ENCODE measurements at places on chromosomes 4 and X. TPM values are rescaled to one million over a fixed set of nuclear protein-coding genes. Genes with fewer than 3 reads are reported as not detected.

DNA sequence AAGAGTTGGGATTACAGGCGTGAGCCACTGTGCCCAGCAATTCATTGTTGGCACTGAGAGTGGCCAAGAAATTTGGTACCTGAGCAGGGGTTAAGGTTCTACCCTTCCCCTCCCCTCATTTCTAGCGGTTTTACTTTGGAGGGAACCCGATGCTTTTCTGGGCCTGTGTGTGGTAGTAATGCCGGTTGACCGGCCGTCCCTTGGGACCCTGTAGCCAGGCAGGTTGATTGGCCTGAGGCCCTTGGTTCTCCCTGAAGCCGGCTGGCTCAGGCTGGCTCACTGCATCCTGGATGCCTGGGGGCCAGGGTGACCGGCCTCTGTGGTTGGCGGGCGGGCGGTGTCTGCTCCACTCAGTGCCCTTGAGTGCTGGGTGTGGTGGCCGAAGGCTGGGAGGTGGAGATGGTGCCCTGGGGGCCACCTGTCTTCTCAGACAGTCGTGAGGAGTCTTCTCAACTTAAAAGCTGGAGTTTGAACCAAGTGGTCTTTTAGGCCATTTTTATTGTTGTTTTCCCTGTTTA lies 45.6 kb downstream of the RGS12 start:
- no peak for DNase-seq

GRCh38 chr4:28226962-28227361 lies 1366.3 kb downstream of the STIM2 start:
- DNase-seq, result no peak

DNA sequence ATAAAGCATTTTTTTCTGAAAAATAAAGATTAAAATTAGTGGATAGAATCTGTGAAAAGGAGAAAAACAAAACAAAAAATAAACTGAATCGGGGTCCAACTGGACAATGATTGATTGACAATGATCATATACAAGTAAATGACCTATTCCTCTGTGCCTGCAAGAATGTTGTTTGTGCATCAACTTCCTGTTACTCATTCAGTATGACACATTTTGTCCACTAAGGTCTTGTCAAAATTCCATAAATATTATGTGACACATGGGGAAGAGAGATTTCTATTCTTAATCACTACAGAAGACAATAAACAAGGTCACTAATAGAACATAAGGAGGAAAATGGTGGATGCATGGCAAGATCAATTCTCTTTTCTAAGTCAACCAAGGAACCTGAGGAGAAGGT lies 54.9 kb downstream of the F8 start:
- DNase-seq, result no peak

DNA sequence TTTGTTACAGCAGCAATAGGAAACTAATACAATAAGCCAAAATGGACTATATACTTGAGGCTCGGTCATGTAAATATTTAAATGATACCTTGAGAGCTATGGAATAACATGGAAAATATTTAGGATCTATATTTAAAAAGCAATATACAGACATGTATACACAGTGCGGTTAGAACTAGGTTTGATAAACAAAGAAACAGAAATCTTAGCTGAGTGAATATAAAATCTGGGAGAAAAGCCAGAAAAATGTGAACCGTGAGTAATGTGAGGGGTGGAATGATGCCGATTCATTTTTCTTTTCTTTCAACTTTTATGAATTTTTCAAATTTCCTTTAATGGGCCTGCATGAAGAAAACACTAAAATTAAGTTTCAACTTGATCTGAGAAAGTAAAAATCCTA lies 104.1 kb downstream of the ATXN3L start:
- DNase-seq, result no peak

DNA sequence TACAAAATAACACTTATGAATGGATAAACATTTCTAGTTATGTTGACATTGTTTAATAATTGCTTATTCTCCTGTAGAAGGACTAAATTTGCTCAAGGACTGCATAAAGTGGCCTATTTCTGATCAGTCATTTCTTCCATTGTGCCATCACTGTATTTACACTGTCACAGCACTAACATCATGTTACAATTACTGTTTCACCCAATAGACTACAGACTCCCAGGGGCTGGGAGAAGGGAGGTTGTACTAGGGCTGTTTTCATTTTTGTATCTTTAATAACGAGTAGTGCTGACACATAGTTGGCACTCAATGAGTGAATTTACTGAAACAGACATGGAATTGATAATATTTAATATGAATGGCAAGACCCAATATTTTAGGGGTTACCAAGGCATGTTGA lies 139.5 kb downstream of the SLC10A7 start:
- DNase-seq, result no peak

DNA sequence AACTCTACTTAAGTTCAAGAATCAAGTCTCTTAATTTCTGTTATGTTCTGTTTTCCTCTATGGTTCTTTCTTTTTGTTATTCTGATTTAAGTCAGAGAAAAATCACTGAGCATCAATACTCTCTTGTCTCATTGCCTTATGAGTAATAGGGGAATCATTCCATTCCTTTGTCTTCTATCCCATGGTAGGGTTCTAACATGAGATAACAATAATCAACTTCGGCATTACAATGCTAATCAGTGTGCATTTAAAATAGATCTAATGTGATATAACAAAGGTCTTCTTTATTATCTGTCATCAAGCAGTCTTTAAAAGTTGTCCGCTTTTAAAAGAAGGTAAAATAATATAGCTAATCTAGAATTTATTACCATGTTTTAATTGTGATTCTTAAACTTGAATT lies 446.9 kb downstream of the IL15 start:
- DNase-seq, result no peak

DNA sequence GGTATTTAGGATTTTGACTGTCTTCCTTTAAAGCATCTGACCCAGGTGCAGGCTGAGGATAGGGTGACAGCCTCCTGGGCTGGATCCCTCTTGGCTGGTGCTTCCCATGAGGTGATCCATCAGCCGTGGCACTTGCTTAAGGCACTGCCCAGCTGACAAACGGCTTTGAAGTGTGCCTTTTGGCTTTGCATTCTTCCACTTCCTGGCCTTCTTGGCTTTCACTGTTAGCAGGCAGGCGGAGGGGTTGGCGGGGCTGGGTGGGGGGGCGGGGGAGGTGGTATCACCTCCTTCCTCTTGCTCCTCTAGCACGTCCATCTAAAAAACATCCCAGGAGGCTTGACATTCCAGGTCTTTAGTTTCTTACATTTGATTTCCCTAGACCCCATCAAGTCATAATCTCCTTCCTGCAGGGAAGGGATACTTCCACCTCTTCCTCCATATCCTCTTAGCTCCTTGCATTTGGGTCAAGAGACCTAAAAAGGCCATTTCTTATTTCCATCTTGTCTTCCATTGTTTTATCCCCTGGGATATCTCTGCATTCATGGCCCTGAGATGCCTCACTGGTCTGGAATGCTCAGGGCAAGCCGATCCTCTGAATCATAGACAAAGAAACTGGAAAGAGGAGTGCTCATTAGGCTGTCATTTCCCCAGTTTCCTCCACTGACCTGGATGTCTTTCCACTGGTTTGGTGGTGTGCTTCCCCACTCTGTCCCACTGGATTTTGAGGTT lies 11.3 kb upstream of the APLN start:
- no peak for DNase-seq

- DNase-seq, result no peak
Measured at GRCh38 chrX:152658302-152658701, 20.6 kb downstream of the GABRQ start.

DNA sequence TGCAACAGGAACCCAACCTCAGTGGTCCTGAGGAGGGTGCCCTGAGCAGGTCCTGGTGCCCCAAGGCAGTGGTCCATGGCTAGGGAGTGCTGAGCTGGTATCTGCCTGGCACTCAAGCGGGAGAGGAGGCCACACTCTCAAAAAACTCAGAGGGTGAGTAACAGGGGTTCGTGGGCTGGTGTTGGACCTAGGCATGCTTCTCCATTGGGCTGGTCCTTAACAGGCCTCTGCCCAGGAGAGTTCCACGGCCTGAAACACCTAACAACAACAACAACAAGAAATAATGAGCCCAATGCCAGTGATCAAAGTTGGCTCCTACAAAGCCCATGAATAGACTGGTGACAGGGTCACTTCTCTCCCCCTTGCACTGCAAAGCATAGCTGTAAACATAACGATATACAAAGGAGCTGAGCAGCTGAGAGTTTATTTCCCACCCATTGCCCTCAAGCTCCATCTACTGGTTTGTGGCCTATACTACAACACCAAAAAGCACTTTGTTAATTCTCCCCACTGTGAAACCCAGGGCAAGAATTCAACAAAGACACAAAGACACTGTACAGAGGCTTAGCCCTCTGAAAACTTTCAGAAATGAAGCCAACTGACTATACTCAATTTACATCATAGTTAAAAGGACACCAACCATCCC lies 736.1 kb upstream of the ADGRL3 start:
- no peak for DNase-seq

- DNase-seq, result peak; percentile 83
Measured at GRCh38 chr4:76306882-76307659, 538 bp downstream of the STBD1 start.

DNA sequence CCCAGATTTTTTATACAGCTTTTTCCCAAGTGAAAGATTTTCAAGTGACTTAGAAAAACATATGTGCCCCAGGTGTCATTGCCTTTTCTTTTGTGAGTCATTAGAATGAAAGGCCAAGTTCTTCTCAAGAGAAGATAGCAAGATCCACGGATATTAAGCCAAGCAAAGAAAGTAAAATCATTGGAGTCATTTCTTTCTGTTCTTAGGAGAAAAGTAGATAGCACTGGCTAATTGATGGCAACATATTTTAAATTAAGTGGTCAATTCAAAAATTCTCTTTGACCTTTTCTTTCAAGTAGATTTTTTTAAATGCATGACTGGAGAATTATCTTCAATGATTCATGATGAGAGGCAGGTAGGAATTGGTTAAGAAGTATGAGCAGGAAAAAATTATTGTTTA lies 94.4 kb downstream of the HHIP start:
- no peak for DNase-seq

GRCh38 chr4:117421706-117422105 lies 336.3 kb upstream of the TRAM1L1 start:
- no peak for DNase-seq

- DNase-seq, result no peak
Measured at GRCh38 chr4:165855191-165855590, 17.8 kb upstream of the TLL1 start.

GRCh38 chrX:46260499-46260898 lies 284.7 kb downstream of the ZNF674 start:
- DNase-seq, result no peak

The ETNPPL gene
- total RNA-seq, result not detected

The TMSB15C gene
- total RNA-seq, result 2.6 TPM

The RASL11B gene
- total RNA-seq, result 0.26 TPM

The RAI2 gene
- total RNA-seq, result 20.7 TPM

The P2RY4 gene
- 1.3 TPM for total RNA-seq

The ZNF674 gene
- total RNA-seq, result 6.6 TPM

The KIF4A gene
- total RNA-seq, result 3.1 TPM

The ATP1B4 gene
- not detected for total RNA-seq

The SORCS2 gene
- 0.20 TPM for total RNA-seq

Data from mucosa of descending colon (tissue), 3 donors.